Transverse colon (tissue), 4 donors: ENCODE measurements at places on chromosomes 13 and 19. TPM values are rescaled to one million over a fixed set of nuclear protein-coding genes. Genes with fewer than 3 reads are reported as not detected.

The OR7D2 gene
- not detected for total RNA-seq

The KCNK6 gene
- total RNA-seq: 44.5 TPM

The VWA8 gene
- 12.7 TPM for total RNA-seq

The TMC4 gene
- total RNA-seq: 174 TPM

The ZNF547 gene
- 1.3 TPM for total RNA-seq

The LILRB1 gene
- total RNA-seq: 5.1 TPM

The SYDE1 gene
- total RNA-seq: 10.8 TPM

The MARCHF2 gene
- total RNA-seq: 96.9 TPM

The ANGPTL8 gene
- not detected for total RNA-seq

The LPAR6 gene
- total RNA-seq: 12.7 TPM

The ZBTB45 gene
- total RNA-seq: 12.8 TPM

The ATP8B3 gene
- total RNA-seq: 0.27 TPM

DNA sequence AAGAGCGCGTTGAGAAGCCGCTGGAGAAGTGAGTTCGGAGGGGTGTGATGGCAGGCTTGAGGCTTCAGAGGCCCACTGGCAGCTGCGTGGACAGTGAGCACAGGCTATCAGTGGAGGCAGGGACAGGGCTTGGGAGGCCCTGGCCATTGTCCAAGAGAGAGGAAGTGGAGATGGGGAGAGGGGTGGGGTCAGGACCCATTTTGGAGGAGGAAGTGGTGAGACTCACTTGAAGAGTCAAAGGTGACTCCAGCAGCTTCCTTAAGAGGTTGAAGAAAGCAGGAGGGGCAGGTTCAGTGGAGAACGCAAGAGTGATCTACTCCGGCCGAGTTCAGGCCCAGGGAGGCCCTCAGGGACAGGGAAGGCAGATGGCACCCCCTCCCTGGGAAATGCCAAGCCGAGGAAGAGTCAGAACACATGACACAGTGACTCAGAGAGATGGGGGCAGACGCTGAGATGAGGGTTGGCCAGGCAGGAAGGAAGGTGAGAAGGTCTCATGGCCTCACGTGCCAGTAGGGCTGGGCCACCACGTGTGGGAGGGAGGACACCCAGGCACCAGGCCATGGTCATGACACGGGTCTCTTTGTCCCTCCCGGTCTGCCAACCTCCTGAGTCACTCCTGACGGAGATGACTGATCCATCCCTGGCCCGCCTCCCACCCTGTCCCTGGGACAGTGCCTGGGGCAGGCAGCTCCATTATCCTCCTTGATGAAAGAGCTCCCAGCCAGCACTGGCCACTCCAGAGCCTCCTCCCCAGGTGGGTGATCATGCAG, 10.1 kb upstream of the CD22 start:
- no peak overlapping the region for H3K4me3 ChIP-seq
- no peak overlapping the region for H3K27ac ChIP-seq
- H3K4me1 ChIP-seq: no peaks in the 10 kb centered on the region
- H3K27me3 ChIP-seq: no peaks in the 10 kb centered on the region
- DNase-seq: peak; percentile 16

- H3K36me3 ChIP-seq: no peaks in the 10 kb centered on the region
- no peak overlapping the region for H3K4me3 ChIP-seq
- no peaks in the 10 kb centered on the region for H3K27me3 ChIP-seq
- H3K27ac ChIP-seq: no peak overlapping the region
- DNase-seq: peak; percentile 82
Observed at GRCh38 chr13:98775844-98776598, 23.5 kb upstream of the SLC15A1 start.

DNA sequence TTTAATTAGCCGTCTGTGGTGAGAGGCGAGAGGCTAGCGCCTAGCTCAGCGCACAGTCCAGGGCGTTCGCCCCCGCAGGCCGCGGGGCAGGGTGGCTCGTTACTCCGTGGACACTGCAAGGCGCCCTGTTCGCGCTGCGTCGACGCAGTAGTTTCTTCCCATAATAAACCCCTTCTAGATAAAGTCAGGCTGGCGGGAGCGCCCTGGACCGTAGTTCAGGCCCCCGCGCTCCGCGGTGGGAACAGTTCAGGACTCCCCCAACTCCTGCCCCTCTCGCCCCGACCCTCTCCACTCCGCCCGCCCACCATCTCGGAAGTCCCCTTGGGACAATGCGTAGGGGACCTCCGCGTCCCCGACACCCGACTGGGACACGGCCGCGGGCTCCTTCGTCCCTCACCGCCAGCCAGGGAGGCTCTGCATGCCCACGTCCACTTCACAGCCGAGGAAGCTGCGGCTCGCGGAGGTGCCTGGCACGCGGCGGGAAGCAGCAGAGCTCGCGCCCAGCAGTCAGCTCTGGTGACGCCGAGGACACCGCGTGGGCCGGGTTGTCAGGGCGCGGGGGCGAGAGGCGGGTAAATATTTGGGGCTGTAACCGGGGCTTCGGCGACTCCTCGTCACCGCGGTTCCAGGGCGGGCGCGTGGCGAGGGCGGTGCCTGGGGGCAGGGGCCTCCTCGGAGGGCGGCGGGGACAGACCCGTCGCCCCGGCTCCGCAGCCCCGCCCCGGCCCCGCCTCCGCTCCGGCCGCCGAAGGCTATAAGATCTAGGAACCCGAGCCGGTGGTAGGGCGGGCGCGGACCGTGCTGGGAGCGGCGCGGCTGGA, at the start of gene RGCC:
RGCC (plus strand) TSS at position 783 of the 821 bp plus-strand sequence. CDS start 158 bp downstream, outside the sequence.
- peak within 1 kb of the TSS; percentile 59 for H3K27ac ChIP-seq
- peaks cover 22% of the 10 kb centered on the region for H3K4me1 ChIP-seq
- H3K36me3 ChIP-seq: no peaks in the 10 kb centered on the region
- DNase-seq: peak; percentile 82
- peaks cover 42% of the 10 kb centered on the region for H3K27me3 ChIP-seq

GRCh38 chr19:56108447-56109195, 12.5 kb downstream of the ZNF787 start:
- H3K27me3 ChIP-seq: no peaks in the 10 kb centered on the region
- H3K27ac ChIP-seq: peak overlapping the region; percentile 92
- no peak for DNase-seq
- no peak overlapping the region for H3K4me3 ChIP-seq

GRCh38 chr19:31254611-31255010, 94.6 kb downstream of the TSHZ3 start:
- no peaks in the 10 kb centered on the region for H3K36me3 ChIP-seq
- no peaks in the 10 kb centered on the region for H3K27me3 ChIP-seq
- DNase-seq: no peak

DNA sequence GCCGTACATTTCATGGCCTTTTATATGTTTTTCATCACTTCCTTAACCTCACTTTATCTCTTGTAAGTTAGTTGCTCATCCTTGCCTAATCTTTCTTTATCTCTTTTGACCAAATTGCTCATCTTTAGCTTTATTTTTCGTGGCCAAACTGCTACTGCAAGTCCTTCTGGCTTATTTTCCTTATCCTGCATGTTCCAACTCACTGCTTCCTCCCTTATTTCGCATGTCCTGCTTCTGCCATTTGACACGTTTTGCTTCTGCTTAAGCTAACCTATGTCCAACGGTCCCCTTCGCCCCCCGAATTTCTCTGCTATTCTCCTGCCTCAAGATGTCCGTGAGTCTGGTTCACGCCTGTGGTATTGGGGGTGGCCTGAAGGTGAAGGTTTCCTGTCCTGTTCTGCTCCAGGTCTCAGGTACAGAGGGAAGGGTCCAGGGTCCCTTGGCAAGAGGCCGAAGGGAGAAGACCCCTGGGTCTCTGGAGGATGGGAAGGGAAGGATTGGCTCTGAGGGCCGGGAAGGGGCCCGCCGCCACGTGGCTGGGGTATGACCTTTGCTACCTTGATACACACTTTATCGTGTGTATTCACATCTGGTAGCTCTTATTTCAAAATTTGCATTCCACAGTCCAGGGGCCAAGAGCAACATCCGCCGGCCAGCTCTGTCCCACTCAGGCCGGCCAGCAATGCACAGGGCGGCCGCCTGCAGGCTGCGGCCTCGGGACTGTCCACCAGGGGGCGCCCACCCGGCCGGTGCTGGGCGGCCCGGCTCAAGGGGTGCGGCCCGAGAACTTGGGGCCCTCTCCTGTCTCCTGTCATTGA, 2.9 kb upstream of the C19orf85 start:
- peak; percentile 75 for DNase-seq
- peaks cover 7% of the 10 kb centered on the region for H3K4me1 ChIP-seq
- no peak overlapping the region for H3K4me3 ChIP-seq
- no peaks in the 10 kb centered on the region for H3K27me3 ChIP-seq

GRCh38 chr19:49374665-49375434, 11.2 kb downstream of the DKKL1 start:
- no peak overlapping the region for H3K4me3 ChIP-seq
- no peak overlapping the region for H3K27ac ChIP-seq
- DNase-seq: no peak
- no peaks in the 10 kb centered on the region for H3K4me1 ChIP-seq
- no peaks in the 10 kb centered on the region for H3K27me3 ChIP-seq
- no peaks in the 10 kb centered on the region for H3K36me3 ChIP-seq

GRCh38 chr19:57803594-57804325, 11.0 kb downstream of the ZNF552 start:
- peaks cover 56% of the 10 kb centered on the region for H3K4me1 ChIP-seq
- H3K36me3 ChIP-seq: peaks cover 8% of the 10 kb centered on the region
- peak; percentile 26 for DNase-seq
- peak overlapping the region; percentile 58 for H3K4me3 ChIP-seq
- H3K27ac ChIP-seq: peak overlapping the region; percentile 91
- H3K27me3 ChIP-seq: no peaks in the 10 kb centered on the region

DNA sequence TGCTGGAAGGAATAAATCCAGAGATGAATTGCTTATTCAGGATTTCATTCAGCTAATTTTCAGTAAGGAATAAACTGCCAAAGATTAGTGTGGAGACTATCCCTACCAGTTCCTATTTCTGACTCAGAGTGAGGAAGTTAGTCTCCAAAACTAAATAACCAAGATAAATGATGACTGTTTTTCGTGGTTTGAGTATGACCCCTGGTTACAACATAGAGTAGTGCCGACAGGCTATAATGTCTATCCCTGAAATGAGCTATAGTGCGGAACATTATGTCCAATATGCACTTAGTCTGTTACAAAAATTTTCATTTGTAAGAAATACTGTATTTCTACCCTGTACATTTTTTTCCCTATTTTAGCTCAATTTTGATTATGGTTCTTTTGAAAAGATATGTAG, 51.4 kb downstream of the NBEA start:
- H3K27me3 ChIP-seq: no peaks in the 10 kb centered on the region

- no peak for DNase-seq
- H3K4me1 ChIP-seq: peaks cover 44% of the 10 kb centered on the region
- H3K27me3 ChIP-seq: peaks cover 61% of the 10 kb centered on the region
- H3K27ac ChIP-seq: peak overlapping the region; percentile 62
Observed at GRCh38 chr13:21674490-21675009, 3.7 kb downstream of the FGF9 start.

GRCh38 chr19:570937-571565, 1.3 kb upstream of the BSG start:
- DNase-seq: peak; percentile 68
- no peaks in the 10 kb centered on the region for H3K27me3 ChIP-seq
- H3K4me1 ChIP-seq: peaks cover 41% of the 10 kb centered on the region
- peak overlapping the region; percentile 25 for H3K4me3 ChIP-seq
- no peaks in the 10 kb centered on the region for H3K36me3 ChIP-seq
- peak overlapping the region; percentile 97 for H3K27ac ChIP-seq

DNA sequence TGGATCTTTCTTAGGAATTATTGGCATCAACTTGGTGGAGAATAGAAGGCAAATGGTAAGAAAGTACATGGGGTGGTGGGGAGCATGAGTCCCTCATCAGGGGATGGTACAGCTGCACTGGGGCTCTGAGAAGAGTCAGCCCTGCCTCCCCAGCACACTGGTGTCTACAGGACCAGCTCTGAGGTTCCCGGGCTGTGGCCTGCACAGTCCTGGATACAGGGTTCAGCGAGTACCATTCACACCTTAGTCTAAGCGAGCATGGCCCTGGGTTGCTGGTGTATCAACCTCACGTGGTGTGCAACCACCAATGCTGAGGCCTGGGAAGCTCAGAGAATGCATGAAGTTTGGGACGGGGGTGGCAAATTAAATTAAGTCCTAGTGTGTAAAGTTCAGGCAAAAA, 10.1 kb downstream of the TMEM255B start:
- H3K36me3 ChIP-seq: no peaks in the 10 kb centered on the region
- DNase-seq: no peak
- H3K4me3 ChIP-seq: no peak overlapping the region
- no peaks in the 10 kb centered on the region for H3K27me3 ChIP-seq

- peak; percentile 55 for DNase-seq
- H3K27ac ChIP-seq: no peak overlapping the region
- no peaks in the 10 kb centered on the region for H3K36me3 ChIP-seq
- H3K27me3 ChIP-seq: no peaks in the 10 kb centered on the region
Observed at GRCh38 chr13:109610517-109610916, 175.9 kb downstream of the IRS2 start.

DNA sequence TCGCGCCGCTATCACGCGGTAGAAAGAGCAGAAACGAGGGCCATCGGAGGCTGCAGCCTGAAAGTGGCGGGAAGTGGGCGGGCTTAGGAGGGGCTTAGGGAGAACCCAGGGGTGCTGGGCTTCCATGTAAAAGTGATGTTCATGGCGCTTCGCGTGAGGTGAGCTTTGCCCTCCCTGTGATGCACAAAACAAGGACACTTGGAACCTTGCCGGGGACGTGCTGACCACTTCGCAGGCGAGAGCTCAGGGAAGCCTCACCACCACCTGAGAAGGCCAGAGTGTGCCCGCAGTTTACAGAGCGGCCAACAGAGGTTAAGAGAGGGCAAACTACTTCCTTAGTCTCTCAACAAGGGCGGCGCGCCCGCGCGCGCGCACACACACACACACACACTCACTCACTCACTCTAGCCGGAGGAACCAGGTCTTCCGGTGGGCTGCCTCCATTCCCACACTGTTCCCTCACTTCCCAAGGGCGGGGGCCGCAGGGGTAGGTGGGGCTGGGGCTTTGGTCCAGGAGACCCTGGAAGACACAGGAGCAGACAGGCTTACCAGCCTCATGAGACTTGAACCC, 651 bp downstream of the GAPDHS start:
- H3K27ac ChIP-seq: no peak overlapping the region
- H3K4me3 ChIP-seq: no peak overlapping the region
- H3K27me3 ChIP-seq: peaks cover 62% of the 10 kb centered on the region
- H3K4me1 ChIP-seq: peaks cover 6% of the 10 kb centered on the region
- H3K36me3 ChIP-seq: no peaks in the 10 kb centered on the region
- peak; percentile 49 for DNase-seq
